ENCODE measurements at places on chromosomes 4 and X.

- DNase-seq = peak; percentile 7
Observed at GRCh38 chrX:103540145-103540544, 20.9 kb upstream of the RAB40A start.

DNA sequence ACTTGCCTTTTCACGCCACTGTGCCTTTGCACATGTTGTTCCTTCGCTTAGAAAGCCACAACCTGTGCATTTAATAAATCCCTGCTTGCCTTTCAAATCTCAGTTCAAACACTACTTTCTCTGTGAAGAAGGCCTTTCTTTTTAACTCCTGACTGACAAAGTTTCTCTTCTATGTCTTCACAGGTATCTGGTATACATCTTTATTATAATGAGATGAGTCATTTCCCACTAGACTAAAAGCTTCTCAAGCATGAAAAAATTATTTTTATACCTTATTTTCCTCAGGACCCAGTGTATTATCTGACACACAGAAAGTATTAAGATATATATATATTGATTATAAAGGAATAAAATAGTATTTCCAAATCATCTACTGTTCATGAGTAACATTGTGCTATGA lies 189.9 kb downstream of the TBCK start:
- no peak for DNase-seq

DNA sequence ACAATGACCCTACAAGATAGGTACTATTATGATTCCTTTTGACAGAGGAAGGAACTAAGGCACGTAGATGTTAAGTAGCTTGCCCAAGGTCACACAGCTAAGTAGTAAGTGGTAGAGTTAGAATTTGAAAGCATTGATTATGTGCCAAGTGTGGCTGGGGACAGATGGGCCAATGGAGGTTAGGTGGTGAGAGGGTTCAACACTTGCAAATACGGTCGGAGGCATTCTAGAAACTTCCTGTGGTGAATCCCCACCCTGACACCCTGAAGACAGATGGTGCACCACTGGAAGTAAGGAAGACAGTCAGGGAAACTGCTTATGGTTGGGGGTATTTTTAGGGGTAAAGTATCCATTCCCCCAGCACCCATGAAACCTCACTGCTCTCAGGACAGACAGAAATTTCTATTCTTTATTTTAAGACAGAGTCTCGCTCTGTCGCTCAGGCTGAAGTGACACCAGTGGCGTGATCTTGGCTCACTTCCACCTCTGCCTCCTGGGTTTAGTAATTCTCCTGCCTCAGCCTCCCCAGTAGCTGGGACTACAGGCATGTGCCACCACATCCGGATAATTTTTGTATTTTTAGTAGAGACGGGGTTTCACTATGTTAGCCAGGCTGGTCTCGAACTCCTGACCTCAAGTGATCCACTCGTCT lies 142.5 kb downstream of the RASL11B start:
- DNase-seq = no peak

DNA sequence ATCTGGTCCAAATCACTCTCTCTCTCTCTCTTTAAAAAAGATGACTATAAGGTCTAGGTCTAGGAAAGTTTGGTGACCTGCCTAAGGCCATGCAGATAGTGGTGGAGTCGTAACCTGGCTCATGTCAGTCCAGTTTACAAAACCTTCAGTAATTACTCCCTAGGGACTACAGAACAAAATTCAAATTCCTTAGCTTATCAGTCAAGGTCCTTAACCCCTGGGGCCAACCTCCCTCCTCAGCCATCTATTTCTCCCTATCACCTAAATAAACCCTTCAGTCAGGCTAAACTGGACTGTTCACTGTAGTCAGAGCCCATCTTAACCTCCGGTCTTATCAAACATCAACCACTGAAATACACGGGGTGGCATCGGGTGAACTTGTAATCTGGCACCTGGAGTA lies 68.9 kb downstream of the MAP3K15 start:
- DNase-seq = no peak

- no peak for DNase-seq
Observed at GRCh38 chr4:120062663-120063195, 3.9 kb downstream of the MAD2L1 start.

- no peak for DNase-seq
Observed at GRCh38 chrX:64097891-64098290, 107.6 kb downstream of the AMER1 start.

GRCh38 chr4:42750091-42750490 lies 93.2 kb upstream of the ATP8A1 start:
- no peak for DNase-seq

GRCh38 chr4:8837181-8837841 lies 34.3 kb downstream of the HMX1 start:
- no peak for DNase-seq

GRCh38 chrX:10591363-10592335 lies 28.7 kb downstream of the MID1 start:
- no peak for DNase-seq

DNA sequence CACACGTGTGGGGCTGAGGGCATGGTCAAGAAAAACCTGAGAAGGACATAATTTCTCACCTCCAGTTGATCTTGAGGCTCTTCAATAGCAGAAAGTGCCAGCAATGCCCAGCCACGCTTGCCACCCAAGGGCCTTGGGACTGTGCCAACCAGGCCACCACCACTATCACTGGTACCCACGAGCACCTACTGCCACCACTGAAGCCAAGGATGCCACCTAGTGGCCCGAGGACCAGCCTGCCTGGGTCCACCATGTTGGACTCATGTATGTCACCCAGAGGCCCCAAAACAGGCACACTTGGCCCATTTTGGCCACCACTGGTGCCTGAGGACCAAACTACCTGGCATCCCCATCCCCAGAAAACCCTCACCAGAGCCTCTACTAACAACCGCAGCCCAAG lies 191.8 kb downstream of the ADAM29 start:
- DNase-seq = no peak

- DNase-seq = no peak
Observed at GRCh38 chr4:137495578-137495977, 36.7 kb downstream of the PCDH18 start.

DNA sequence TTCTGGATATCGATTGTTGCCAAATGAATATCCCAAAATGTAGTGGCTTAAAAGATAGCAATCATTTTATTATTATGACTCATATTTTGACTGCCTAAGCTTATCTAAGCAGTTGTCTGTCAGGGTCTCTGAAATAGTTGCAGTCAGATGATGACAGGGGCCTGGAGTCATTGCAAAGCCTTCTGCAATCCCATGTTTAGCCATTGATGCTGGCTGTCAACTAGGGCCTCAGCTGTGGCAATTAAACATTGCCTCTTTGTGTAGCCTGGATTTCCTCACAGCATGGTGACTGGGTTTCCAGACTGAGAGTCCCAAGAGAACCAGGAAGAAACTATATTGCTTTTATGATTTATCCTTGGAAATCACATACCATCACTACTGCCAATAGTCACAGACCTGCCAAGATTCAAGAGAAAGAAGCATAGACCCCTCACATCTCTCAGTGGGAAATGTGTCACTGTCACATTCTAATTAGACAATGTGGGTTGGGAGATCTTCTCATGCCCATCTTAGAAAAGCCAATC lies 227.3 kb upstream of the NOCT start:
- no peak for DNase-seq

DNA sequence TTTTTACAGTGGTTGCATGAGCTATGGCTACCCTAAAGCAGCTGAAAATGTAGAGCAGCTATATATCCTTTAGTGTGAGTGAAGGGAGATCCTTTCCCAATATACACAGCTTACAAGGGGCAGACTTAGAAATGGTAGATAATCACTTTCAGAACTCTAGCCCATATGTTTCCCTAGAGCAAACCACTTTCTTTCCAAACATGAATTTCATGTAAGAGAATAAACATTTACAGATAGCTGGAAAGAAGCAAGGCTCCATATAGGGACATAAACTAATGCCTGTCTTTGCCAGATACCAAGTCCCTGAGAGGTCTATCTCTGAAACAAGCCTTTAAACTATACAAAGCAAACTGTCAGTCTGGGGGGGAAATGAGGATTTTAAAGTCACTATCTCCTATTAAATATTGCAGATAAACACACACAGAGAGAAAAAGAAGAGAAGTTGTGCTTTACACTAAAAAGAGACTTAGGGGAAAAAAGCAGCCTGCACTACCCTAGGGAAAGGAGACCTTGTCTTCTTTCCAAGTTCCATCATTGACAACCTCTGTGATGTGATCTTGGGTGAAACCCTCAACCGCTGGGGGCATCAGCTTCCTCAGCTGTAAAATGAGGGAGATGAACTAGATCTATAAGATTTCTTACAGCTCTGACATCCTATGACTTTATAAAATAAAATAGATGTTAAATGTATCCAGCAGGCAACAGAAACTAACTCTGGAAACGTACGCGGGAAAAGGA lies 73.6 kb downstream of the TMEM156 start:
- no peak for DNase-seq

DNA sequence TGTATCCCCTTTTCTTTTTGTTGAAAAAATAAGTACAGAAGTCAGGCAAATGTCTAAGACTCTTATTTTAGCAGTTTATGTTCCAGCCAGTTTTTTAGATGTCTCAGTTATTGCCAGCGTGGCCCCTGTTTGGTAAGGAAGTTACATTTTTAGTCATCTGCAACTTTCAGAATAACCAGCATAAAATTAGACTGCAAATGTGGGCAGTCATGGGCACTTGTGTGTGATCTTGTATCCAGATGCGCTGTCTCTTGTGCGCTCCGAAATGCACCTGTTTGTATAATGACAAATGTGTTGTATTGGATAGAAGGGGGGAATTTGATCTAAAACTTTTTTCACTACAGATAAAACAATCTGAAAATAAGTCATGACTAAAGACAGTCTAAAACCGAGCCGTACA lies 44.3 kb upstream of the CLCN4 start:
- DNase-seq = no peak

DNA sequence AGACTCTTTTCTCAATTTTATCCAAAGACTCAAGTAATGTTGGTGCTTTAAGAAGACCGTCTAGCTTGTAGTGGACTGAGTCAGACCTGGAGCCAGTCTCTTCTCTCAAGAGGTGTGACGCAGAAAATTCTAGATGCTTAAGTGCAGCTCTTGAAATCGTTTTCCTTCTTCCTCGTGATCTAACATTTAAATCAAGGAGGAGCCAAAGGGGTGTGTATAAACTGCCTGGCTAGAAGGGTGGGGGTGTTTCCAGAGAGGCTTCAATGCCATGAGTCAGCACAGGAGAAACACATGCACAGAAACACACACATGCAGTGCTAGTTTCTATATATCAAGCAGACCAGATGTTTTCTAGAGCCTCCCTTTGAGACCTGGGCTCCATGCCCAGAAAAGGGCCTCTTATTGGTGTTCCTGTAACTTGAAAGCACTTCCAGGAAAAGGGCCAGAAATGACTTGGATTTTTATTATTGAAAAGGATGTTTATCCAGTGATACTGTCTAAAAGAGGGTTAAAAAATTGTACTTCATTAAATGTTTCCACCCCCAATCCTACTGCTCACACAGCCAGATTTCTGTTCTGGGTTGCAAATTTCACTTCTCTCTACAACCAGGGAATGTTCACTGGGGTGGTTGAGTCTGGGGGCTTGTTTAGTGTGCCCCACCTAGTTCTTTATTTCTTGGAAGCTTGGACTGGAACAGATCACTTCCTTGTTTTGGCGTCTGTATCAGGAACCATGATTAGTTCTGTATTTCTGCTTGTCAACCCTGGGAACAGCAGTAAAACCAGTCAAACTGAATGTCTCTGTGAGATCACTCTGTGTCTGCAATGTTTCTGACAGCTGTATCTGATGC lies at the start of gene CLIC2:
Gene CLIC2, minus strand, starts transcription at position 129 of the 851 bp plus-strand sequence. CDS start 187 bp downstream, outside the sequence.
- peak; percentile 27 for DNase-seq

DNA sequence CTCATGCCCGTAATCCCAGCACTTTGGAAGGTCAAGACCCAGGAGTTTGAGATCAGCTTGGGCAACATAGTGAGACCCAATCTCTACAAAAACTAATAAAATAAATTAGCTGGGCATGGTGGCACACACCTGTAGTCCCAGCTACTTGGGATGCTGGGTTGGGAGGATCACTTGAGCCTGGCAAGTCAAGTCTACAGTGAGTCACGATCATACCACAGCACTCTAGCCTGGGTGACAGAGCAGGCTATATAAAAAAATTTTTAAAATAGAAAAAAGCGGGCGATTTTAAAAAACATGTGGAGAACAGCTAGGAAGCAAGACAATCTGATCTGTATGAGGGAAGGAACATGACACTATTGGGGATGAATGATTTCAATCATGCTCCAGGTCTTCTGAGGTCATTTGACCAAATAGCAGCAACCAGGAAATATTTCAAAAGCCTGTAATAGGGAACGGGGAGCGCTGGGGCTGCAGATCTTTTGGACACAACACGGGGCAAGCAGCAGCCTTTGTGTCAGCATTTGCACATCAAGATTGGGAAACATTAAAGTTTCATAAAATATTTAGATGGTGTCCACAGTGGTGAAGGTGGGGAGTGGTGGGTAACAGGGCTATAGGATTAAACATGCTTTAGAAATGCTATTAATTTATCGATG lies 48.3 kb upstream of the GUCY1A1 start:
- DNase-seq = no peak

GRCh38 chr4:13413729-13414437 lies 70.3 kb downstream of the RAB28 start:
- peak; percentile 13 for DNase-seq

DNA sequence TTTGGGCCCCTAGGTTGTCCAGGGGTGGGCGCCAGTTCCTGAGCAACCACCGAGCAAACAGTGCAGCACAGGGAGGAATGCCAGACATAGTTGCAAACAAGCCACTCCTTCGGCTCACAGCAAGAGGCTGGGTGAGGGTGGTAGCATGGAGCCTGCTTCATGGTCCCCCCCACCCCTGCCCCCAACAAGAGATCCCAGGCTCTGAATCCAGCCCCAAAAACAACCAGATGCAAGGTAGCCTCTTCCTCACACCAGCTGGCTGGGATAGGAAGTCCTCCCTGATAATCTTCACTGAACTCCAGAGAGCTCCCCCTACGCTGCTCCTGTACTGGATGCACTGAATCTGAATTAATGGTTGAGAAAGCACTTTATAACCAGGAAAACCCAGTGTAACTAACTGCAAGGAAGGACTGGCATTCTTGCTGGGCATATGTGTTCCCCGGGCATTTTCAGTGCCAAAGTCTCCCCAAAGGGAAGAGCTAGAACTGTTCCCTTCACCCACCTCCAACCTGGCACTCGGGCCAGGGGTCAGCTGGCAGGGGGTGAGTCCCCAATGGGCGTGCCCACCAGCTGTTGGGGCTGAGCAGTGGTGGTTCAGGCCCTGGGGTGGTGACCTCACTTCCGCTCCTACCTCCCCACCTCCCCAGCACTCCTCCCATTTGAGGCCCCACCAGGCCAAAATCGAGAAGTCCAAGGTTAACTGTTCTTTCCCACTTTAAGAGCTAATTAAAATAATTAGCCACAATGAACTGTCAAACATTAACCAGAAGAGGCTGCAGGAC lies 1.5 kb downstream of the ELF4 start:
- DNase-seq = peak; percentile 65

GRCh38 chrX:135453381-135453780 lies 31.6 kb downstream of the SMIM10L2A start:
- no peak for DNase-seq

GRCh38 chr4:45100956-45101818 lies 374.8 kb upstream of the GNPDA2 start:
- no peak for DNase-seq

GRCh38 chr4:142365391-142365790 lies 480.7 kb downstream of the INPP4B start:
- DNase-seq = peak; percentile 7

GRCh38 chr4:186192066-186192612 lies 772 bp downstream of the CYP4V2 start:
- peak; percentile 57 for DNase-seq

All from GM03348 (cell line).